Naive thymus-derived CD4-positive, alpha-beta T cell (primary cell): ENCODE measurements at places on chromosomes 1 and 21. TPM values are rescaled to one million over a fixed set of nuclear protein-coding genes. Genes with fewer than 3 reads are reported as not detected.

- no peak for DNase-seq
Observed at GRCh38 chr1:7785108-7785507, 1.0 kb downstream of the PER3 start.

PTBP2 gene
- polyA plus RNA-seq: 2.8 TPM

DNA sequence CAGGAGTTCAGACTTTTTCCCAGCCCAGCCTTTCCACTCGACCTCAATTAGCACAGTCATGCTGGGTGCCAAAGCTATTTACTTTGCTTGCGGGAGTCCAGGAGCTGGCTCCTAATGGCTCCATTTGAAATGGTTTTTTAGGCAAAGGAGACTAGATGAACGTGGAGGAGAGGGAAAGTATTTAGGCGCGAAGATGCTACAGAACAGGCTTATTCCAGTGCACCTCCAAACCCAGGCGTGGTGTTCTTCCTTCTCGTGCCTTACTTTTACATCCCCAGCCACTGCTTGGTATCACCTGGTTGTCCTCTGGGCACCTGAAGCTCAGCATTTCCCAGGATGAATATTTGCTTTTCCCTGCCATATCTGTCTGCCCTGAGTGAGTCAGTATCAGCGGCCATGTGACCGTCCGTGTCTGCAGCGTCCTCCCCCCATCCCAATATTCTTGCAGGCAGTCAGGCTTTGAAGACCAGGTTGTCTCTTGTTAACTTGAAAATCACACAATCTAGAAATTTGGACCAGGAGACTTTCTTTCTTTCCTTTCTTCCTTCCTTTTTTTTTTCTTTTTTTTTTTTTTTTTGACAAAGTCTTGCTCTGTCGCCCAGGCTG, 198.5 kb downstream of the DYRK1A start:
- DNase-seq: no peak

MAP10 gene
- polyA plus RNA-seq: 2.4 TPM

DNA sequence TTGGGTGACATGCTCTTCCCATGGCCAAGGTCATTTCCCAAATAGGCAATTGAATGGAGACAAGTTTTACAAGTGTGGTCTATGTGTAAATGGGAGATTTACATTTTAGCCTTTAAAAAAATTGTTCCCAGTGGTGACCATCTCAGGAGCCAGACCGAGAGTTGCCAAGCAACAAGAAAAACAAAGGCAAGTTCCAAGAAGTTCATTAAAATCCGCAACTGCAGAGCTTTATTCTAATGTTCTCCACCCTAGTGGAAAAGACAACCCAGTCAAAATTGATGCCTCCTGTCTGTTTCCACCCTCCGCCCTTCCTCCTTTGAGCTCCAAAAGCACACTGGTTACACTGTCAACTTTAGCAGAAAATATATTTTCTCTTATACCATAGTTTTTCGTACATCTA, 33.2 kb upstream of the CD55 start:
- DNase-seq: no peak

DNA sequence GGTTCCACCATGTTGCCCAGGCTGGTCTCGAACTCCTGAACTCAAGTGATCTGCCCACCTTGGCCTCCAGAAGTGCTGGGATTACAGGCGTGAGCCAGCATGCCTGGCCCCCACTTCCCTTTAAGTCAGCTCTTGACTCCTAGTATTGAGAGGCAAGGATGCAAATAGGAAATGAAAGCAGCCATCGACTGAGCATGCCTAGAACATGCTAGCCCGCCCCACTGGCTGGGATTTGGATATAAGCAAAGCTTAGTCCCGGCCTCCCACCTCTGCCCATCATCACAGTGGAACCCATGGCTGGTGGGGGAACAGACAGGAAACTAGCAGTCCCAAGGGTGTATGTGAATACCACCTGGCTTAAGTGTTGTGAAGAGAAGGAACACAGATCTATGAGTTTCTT, 10.5 kb downstream of the C1orf167 start:
- no peak for DNase-seq

DNA sequence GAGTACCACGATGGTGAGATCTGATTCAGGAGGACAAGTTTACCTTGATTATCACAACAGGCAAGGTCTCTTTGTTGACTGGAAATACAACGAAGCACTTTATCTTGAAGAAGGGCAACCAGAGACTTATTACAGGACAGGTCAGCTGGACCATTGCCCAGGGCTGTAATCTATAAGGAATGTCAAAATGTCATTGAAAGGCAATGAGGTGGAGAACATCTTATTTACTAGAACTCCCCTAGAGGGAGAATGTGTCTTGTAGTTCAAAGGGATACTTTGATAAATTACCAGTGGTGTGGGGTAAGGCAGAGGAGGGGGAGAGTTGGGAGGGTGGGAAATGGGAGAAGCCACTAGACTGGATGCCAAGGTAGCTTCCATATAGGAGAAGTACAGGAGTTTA, 212.3 kb downstream of the NCAM2 start:
- DNase-seq: no peak

CHRM3 gene
- polyA plus RNA-seq: 0.95 TPM

GRCh38 chr1:201346337-201346939, 31.0 kb downstream of the TNNT2 start:
- no peak for DNase-seq

- no peak for DNase-seq
Observed at GRCh38 chr1:53348486-53349368, 20.9 kb upstream of the LRP8 start.

- no peak for DNase-seq
Observed at GRCh38 chr1:77513839-77514763, 168.4 kb downstream of the ZZZ3 start.

DNA sequence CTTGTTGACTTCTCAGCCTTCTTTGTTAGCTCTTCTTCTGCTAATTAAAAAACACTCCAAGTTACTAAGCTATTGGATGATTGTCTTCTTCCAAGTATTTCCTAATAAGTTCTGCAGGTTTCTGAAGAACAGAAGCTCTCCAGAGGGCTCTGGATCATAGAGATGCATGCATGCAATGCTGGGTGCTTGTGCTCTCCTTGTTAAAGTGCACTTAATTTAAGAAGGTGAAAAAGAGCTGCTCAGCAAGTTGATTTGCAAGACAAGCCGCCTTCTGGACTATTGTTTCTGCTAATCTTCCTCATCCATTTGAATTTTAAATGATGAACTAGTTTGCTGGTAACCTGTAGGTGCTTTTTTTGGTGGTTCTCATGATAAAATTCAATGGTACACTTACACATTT, 16.1 kb downstream of the RRP15 start:
- DNase-seq: no peak

GRCh38 chr1:94463765-94464330, 45.7 kb downstream of the ABCD3 start:
- peak; percentile 56 for DNase-seq

- no peak for DNase-seq
Observed at GRCh38 chr1:25126562-25126961, 105.7 kb downstream of the SYF2 start.

FCRL5 gene
- polyA plus RNA-seq: not detected

TATDN3 gene
- 16.5 TPM for polyA plus RNA-seq

C1QB gene
- not detected for polyA plus RNA-seq

SV2A gene
- polyA plus RNA-seq: 2.1 TPM

GRCh38 chr1:230507666-230508402, 81.7 kb upstream of the PGBD5 start:
- no peak for DNase-seq

EPHB2 gene
- polyA plus RNA-seq: not detected

- no peak for DNase-seq
Observed at GRCh38 chr1:37243368-37244082, 209.2 kb upstream of the GRIK3 start.

MYOG gene
- polyA plus RNA-seq: not detected

IGSF8 gene
- 60.9 TPM for polyA plus RNA-seq

DNA sequence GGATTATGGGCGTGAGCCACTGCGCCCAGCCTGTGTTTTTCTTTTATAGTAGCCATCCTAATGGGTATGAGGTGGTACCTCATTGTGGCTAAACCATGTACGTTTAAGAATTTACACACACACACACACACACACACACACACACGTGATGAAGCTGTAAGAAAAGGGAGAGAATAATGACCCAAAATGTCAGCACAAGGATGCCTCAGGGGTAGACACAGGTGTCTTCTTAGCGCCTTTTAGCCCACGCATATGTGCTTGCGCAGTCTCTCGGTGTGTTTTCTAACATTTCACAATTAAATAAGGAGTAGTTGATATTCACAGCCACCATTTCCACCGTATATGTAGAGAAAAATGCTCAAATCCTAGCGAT, 782 bp upstream of the PFKL start:
- DNase-seq: no peak

GRCh38 chr1:115475901-115476300, 137.9 kb upstream of the NGF start:
- DNase-seq: no peak

- no peak for DNase-seq
Observed at GRCh38 chr1:116854716-116855115, 55.0 kb upstream of the PTGFRN start.

OBSCN gene
- 1.3 TPM for polyA plus RNA-seq

GRCh38 chr1:8962812-8963530, 17.3 kb downstream of the CA6 start:
- DNase-seq: no peak

DNA sequence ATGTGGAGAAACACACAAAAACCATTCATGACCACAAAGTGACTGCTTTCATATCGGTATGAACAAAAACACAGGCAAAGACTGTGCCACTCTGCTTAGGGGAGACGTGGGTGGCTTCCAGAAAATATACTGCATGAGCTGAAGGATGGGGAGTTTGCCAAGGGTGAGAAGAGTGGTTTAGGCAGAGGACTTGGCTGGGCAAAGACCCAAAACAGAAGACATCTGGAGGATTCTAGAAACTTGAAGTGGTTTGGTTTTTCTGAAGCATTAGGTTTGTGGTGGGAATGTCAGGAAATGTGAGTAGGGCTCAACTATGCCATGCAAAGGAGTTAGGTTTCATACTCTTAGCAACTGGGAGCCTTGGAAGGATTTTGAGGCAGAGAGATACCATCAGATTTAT, 26.6 kb upstream of the DNM3 start:
- DNase-seq: no peak

- no peak for DNase-seq
Observed at GRCh38 chr1:154775621-154776605, 94.2 kb downstream of the KCNN3 start.

KRTAP11-1 gene
- polyA plus RNA-seq: not detected

GRCh38 chr1:62406576-62406975, 30.3 kb upstream of the USP1 start:
- DNase-seq: no peak

DNA sequence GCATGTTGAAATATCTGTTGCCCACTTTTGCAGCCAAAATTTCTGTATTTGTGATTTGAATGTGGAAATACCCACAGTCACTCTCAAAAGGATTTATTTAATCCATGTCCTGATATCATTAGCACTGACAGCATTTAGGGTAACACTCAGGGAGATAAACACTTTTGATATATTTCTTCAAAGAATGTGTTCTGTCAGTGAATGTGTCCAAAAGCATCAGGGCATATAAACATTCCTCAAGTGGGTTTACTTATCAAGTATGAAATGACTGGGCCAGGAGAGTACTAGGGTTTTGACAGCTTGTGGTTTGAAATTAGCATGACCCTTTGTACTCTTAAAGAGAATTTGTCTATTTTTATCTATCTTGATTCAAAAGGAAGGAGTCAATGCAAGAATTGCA, 1302.1 kb upstream of the ADGRL2 start:
- no peak for DNase-seq

- DNase-seq: no peak
Observed at GRCh38 chr21:46287541-46287940, 1.4 kb downstream of the YBEY start.

LCE3A gene
- polyA plus RNA-seq: not detected

DNA sequence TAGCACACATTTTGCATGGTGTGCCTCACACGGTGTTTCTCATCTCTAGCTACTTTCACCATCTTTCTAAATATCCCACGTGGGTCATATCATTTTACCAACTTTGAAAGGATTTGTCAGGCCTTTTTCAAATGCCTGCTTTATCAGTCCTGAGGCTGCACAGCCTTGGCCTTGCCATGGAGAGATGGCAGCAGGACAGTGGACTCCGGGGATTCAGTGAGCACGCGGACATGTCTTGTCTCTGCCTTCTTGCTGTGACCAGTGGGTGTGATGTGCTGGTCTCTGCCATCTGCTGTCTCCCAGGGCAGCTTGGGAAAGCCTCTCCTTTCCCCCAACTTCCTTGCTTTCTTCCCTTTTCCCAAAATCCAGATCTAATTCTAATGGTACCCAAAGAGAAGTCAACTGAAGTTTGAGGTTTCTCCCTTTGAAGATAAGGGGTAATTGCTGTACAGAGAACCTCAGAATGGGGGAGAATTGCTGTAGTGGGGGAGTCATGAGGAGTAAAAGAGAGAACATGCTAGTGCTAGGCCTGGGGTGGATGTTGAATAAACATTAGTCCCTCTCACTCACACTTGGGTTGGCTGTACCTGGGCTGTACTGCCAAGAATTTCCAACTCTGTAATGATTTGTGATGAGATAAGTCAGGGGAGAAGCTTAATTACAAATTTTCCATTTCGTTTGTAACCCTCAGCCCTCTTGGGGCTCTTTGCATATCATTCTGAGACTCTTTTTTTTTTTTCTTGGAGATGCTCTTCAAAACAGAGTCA, 99.5 kb downstream of the GALNT2 start:
- DNase-seq: no peak

KRTAP10-2 gene
- not detected for polyA plus RNA-seq

HMGCS2 gene
- not detected for polyA plus RNA-seq

GRCh38 chr1:182264185-182264584, 127.4 kb downstream of the GLUL start:
- no peak for DNase-seq

DNA sequence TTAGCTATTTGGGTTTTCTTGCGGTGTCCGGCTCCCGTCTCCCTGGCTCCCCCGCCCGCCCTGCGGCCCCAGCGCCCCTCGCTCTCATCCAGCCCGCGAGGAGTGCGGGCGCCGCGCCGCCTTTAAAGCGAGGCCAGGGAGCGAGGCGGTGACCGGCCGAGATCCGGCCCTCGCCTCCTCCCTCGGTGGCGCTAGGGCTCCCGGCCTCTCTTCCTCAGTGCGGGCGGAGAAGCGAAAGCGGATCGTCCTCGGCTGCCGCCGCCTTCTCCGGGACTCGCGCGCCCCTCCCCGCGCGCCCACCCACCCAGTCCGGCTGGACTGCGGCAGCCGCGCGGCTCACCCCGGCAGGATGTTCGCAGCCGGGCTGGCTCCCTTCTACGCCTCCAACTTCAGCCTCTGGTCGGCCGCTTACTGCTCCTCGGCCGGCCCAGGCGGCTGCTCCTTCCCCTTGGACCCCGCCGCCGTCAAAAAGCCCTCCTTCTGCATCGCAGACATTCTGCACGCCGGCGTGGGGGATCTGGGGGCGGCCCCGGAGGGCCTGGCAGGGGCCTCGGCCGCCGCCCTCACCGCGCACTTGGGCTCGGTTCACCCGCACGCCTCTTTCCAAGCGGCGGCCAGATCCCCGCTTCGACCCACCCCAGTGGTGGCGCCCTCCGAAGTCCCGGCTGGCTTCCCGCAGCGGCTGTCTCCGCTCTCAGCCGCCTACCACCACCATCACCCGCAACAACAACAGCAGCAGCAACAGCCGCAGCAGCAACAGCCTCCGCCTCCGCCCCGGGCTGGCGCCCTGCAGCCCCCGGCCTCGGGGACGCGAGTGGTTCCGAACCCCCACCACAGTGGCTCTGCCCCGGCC, 492 bp downstream of the HLX start:
- no peak for DNase-seq

AIRE gene
- 0.14 TPM for polyA plus RNA-seq

- no peak for DNase-seq
Observed at GRCh38 chr1:34746785-34747637, 7.8 kb upstream of the GJB5 start.

SF3B4 gene
- polyA plus RNA-seq: 80.8 TPM

ICOSLG gene
- polyA plus RNA-seq: 0.45 TPM

SLC22A15 gene
- not detected for polyA plus RNA-seq

- DNase-seq: no peak
Observed at GRCh38 chr1:100703716-100704115, 15.8 kb upstream of the VCAM1 start.

FNDC5 gene
- not detected for polyA plus RNA-seq

C1QTNF12 gene
- polyA plus RNA-seq: not detected
